ENCODE measurements at places on chromosomes 5 and 9.
A peak's percentile ranks its signal among the peaks of the same experiment; 100 is the strongest.

- DNase-seq = no peak
Measured at GRCh38 chr5:8650186-8650585, 781.2 kb downstream of the MTRR start.

- DNase-seq = peak; percentile 61
Measured at GRCh38 chr5:34957857-34958690, 28.7 kb downstream of the DNAJC21 start.

DNA sequence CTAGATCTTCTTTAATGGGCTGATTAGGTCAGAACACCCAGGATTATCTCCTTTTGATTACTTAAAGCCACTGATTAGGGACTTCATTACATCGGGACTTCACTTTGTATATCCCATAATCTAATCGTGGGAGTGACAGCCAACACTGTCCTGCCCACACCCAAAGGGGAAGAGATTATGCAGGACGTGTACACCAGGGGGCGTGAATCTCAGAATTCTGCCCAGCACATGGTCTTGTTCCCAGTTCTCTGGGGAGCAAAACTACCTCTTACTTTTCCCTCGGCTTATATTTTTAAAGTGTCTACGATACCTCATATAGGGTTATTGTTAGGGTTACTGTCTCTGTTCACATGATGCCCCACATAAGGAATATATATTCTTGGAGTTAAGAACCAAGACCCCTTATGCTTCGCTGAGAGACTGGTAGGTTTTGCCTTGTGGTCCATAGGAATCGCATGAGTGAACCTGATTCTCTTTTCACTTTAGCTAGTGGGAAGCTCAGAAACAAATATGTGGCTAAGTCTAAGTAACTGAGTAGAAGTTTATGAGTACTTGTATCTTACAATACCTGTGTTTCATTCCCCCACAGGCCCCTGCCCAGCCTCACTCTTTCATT, 192.7 kb downstream of the GNA14 start:
- DNase-seq = no peak

GRCh38 chr9:8764051-8764450, 964.5 kb upstream of the DMAC1 start:
- peak; percentile 33 for DNase-seq

- DNase-seq = no peak
Measured at GRCh38 chr5:58041884-58042283, 418.0 kb downstream of the PLK2 start.

GRCh38 chr5:168578006-168578405, 1.2 kb downstream of the PANK3 start:
- no peak for DNase-seq

DNA sequence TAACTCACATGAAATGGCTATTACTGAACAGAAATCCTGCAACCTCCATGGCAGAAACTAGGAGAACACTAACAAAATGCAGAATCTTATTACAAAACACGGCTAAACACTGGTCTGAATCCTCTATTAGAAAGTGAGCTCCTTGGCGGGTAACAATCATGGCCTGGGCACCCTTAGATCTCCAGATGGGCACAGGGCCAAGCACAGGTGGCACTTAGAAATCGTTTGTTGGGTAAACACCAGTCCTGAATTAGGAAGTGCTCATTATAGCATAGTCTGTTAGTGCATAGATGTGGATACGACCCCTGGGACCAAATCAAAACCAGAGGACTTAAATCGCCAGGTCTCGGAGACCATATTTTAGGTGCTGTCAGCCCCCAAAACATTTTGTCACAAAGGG, 14.4 kb downstream of the VDAC1 start:
- no peak for DNase-seq

- DNase-seq = no peak
Measured at GRCh38 chr5:76808141-76808691, 10.6 kb upstream of the F2RL1 start.

DNA sequence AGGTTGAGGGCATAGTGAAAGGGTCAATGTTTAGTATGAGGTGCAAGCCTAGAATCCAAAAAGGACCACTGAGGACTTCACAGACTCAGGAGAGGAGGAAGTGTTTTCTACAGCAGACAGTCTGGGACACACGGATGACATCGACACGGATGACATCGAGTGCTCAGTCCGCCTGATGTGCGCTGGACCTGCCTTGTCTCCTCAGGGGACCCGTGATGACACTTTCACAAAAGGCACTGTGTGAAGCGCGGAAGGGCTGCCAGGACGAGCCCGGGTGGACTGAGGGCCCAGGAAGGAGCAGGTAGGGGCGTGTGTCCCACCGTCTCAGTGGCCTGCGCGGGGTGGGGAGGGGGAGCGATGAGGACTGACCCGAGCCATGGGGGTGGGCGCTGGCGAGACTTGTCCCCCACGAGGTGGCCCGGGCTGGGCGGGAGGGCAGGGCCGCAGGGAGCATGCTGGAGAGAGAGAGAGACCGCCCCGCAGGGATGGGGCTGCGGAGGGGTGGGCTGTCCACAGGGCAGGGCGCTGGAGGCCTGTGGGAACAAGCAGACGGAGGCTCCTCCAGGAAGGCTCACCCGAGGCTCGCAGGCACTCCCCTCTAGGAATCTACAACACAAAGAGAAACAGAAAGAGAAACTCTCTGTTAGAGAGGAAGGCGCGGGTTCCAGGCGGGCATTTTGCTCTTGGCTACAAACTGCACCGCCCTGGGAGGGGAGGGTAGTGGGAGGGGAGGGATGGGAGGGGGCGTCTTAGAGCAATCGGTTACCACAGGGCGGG, 54.9 kb downstream of the USP20 start:
- DNase-seq = no peak

DNA sequence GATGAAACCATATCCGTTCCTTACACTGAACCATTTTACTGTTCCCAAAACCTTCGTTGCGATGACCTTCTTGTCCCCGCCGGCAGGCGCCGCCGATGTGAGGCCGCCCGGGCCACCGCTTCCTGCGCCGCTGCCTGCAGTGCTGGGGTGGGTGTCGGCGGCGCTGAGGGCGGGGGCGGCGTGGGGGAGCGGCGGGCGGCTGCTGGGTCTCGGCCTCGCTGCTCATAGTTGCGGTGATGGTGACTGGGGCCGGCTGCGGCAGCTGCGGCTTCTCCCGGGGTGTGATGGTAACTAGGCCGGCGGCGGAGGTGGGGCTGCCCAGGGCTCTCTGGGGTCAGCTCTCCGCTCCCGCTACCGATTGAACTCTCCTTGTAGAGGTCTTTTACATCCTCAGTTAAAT, 14.1 kb upstream of the OR2S2 start:
- DNase-seq = no peak

DNA sequence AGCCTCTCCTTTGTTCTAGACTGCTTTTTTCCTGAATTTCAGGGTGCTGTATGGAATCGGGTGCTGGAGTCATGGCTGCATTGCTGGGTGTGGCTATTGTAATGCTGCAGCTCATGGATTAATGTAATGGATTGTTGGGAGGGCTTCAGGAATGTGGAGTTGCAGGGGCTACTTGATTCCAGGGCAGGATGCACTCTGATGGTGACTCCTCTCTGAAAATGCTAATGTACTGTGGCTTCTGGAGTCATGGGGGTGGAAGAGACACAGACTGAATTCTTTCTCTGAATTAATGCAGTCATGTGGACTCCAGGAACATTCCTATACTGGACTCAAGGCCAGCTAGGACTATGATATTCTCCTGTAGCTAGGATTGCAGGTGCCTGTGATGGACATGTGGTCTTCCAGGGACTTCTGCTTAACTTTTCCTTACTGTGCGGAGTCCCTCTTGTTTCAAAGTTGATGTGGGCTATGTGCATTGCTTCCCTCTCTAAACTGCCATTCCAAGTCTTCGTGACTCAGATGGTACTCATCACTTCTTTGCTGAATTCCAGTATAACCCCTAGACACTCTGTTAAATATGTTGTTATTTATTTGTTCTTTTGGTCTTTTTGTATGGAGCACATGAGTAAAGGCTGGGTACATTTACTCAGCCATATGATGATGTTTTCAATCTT, 396.2 kb downstream of the KCTD16 start:
- DNase-seq = no peak

- peak; percentile 79 for DNase-seq
Measured at GRCh38 chr5:133287500-133287899, 235.7 kb downstream of the HSPA4 start.

Data from SK-N-SH (cell line).